ENCODE measurements at places on chromosomes 4 and X.

DNA sequence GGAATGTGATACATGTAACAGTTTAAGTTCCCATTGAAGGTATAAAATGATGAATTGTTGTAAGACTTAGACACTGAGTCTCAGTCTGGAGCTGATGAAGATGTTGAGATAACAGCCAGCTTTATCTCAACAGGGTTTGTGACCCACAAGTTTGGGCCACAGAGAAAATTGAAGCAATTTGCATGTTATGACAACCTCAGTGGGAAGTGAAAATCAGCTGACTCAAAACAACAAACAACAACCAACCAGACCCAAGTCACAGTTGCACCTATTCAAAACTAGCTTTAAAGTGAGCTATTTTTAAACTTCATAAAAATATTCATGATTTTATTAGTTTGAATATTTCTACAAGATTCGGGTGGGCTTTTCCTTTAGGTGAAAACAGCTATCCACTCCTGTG, 8.0 kb downstream of the SFRP2 start:
- DNase-seq = no peak

DNA sequence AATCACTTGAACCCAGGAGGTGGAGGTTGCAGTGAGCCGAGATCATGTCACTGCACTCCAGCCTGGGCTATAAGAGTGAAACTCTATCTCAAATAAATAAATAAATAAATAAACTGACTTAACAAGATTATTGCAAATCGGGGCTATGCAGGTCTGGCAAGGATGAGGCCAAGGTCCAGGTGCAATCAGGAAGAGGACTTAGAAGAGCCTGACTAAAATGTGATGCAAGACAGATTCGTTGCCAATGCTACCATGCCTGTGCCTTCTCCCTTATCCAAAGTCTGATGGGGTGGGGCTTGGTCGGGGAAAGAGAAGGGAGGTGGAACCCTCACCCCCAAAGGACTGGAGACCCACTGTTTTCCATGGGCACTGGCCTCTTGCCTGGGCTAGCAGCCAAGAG, 14.7 kb downstream of the ZCCHC13 start:
- DNase-seq = no peak

DNA sequence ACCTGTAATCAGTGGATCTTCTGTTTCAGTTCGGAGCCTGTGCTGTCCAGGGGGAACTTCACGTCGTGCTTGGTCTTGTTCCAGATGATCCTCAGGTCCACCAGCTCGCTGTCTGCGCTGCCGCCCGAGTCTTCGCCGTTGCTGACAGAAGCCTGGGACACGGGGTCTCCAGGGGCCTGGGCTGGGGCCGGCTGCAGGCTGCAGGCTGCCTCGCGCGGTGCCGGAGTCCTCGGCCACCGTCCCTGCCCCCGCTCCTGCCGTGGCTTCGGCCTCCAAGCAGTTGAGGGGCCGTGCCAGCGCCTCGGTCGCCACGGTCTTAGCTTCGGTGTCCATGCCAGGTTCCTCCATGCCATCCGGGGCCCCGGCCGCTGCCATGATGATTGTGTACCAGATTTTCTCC, 37.3 kb upstream of the CCNI start:
- DNase-seq = no peak

GRCh38 chrX:132648895-132649294, 160.1 kb upstream of the MBNL3 start:
- DNase-seq = no peak

DNA sequence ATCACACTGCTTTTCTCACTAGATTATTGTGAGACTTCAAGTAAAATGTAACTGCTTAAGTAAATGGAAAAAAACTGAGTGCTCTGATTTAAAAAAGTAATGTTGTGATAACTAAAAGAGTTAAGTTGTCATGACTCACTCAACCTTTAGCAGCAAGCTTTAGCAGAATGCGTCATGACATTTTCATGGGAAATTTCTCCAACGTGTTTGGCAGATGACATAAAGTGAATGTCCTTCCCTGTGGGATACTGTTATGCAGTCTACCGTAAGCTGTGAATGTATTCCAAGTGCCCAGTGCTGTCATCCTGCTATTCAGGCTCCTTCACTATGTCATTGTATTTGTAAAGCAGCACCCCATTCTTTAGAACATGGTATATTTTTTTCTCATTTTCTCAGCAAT, 136.2 kb downstream of the CPXCR1 start:
- no peak for DNase-seq

- DNase-seq = no peak
Measured at GRCh38 chr4:36006226-36006625, 238.1 kb downstream of the ARAP2 start.

DNA sequence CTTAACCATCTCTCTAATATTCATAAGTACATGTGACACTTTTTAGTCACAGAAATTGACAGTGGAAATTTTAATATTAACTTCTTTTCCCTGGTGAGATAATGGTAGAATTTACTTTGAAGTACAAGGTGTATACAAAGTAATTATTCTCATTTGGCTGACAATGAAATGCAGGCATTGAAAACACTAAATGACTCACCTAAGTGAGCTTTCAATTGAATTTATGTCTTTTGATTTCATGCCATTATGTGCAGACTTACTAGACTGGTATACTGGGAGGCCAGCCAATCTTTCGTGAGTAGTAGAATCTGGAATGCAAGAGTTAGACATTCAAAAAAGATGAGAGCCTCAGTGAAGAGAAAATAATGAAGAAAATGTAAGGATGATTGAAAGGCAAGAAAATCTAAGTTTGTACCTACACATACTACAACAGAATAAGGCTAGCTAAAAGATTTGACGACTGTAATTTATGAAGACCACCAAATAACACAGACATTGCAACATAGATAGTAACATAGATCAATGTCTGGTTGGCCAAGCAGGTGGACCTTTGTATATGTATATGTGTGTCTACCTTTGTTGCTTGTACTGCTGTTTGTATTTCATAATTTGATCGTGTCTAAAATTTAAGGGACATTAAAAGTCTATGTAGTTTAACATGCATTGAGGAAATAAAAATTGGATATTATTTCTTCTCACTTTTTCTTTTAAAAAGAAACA, 459.7 kb downstream of the IL15 start:
- no peak for DNase-seq

DNA sequence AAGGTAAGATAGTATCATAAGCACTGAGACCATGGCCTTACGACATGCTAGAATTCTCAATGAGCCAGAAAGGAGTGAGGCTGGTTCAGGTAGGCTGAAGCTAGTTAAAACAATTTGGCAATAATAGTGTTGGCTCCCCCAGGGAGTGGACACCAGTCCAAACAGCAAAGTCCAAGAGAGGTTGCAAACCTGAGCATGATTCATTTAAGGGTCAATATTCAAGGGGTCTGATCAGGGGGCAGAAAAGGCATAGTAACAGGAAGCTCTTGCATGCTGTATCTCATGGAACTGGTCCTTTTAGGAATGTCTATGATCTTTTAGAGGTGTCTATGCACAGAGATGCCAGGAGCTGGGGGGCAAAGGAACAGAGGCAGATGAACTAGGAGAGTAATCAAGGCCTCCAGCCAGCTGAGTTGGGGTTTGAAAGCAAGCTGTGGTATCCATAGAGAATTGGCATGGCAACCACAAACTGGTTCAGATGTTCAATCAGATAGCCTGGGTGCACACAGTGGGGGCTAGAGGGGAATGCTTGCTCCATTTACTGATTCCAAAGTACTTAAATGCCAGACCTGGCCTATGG, 5.1 kb downstream of the GJB1 start:
- DNase-seq = no peak

GRCh38 chr4:180769791-180770190, 1473.4 kb upstream of the TENM3 start:
- no peak for DNase-seq

DNA sequence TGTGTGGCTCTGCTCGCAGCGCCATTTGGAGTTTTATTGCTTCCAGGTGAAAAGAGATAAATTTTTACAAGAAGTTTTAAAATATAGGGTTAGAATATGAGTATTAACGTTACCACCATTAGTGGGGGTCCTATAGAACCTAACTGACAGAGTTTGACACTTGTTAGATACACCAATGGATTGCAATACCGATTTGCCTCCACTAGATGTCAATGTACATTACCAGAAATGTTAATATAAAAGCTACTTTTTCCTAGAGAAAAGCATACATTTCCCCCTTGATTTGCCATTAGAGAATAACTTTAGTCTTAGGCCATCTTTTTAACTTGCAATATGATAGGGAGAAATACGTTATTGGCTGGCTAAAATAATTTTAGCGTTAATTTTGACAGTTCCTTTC, 108.4 kb downstream of the LINC00632 start:
- peak; percentile 3 for DNase-seq

GRCh38 chr4:44700427-44700826, 22.2 kb downstream of the GUF1 start:
- no peak for DNase-seq

- DNase-seq = no peak
Measured at GRCh38 chr4:15006416-15007024, 4.2 kb downstream of the CPEB2 start.

- no peak for DNase-seq
Measured at GRCh38 chrX:33808636-33809035, 323.5 kb downstream of the FAM47A start.

DNA sequence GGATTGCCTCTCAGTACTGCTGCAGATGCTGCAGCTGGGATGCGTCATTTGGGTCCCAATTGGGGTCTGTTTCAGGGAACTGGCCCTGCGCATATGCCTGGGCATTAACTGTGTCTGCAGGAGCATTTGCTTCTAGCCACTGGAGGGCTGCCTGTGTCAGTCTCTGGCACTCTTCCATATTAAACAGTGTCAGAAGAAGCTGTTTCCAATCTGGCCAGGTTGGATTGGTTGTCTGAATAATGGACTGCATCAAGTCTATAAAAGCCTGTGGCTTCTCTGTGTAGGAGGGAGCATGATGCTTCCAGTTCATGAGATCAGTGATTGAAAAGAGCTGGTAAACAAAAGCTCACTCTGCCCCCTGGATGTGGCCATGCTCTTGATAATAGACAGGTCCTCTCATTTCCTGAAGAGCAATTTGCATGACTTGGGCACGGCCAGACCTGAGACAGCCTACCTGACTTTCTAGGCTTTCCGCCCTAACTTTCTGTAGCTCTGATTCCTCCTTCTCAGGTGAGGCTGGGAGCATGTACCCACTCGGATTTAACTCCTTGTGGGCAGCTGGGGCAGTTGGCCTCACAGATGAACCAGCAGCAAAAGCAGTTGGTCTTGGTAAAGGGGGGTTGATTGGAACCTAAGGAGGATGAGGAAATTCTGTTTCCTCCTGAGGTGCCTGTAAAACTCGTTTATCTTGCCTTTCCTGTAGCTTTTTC, 29.2 kb downstream of the SULT1E1 start:
- no peak for DNase-seq

- no peak for DNase-seq
Measured at GRCh38 chr4:8726344-8726851, 133.8 kb downstream of the CPZ start.

- no peak for DNase-seq
Measured at GRCh38 chrX:153908219-153908860, 3.9 kb downstream of the AVPR2 start.

DNA sequence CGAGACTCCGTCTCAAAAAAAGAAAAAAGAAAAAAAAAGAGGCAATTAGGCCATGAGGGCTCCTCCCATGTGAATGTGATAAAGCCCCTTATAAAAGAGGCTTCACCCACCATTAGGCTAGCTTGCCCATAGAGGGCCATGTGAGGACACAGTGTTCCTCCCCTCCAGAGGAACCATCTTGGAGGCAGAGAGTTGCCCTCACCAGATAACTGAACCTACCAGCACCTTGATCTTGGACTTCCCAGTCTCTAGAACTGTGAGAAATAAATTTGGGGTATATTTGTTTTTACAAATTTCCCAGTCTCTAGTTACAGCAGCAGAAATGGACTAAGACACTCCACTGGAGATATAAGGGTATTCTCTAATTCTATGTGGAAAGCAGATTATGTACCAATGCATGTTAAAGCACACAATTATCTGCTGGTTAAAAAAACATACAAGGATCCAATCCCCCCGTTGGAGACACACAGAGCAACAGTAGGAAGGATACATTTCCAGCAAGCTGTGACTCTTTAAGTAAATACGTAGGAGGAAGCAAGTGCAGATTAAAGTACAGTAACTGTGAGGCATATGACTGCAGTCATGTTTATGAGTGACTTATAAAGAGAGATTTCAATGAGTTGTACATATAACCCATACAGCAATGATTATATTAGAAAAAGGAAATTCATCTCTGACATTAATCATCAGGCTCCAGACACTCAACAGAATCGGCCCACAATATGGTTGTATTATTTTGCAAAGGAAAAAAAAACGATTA, 21.4 kb downstream of the SH3RF1 start:
- no peak for DNase-seq

DNA sequence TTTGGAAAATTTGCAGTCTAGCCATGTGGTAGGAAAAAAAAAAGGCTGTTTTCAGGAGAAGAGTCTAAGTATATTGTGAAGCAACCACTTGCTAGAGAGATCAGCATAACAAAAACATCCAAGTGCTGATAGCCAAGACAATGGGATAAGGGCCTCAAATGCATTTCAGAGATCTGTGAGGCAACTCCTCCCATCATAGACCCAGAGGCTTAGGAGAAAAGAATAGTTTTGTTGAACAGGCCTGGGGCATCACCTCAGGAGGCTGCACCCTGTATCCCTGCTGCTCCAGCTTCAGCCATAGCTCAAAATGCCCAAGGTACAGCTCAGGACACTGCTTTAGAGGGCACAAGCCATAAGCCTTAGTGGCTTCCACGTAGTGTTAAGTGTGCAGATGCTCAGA, 13.6 kb upstream of the GPR174 start:
- DNase-seq = no peak

DNA sequence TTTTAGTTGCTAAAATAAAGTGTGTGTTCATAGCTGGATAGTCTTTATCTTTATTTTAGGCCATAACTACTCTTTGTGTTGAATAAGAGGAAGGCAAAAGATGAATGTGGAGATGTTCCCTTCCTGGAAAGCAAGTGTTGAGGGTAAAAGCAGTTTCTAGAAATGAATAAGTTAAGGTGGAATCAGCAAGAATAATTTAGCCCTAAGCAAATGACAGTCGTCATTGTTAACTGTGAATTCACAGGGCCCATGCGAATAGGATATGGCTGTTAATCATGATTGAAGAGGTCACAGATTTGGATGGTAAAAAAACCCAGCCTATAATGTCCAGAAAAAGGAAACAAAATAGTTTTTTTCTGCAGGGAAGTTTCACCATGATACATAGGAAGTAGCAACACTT, 167.8 kb upstream of the PPP3CA start:
- no peak for DNase-seq

Data from left renal cortex interstitium (tissue), 4 donors.